ENCODE measurements at places on chromosomes 16 and 17.

DNA sequence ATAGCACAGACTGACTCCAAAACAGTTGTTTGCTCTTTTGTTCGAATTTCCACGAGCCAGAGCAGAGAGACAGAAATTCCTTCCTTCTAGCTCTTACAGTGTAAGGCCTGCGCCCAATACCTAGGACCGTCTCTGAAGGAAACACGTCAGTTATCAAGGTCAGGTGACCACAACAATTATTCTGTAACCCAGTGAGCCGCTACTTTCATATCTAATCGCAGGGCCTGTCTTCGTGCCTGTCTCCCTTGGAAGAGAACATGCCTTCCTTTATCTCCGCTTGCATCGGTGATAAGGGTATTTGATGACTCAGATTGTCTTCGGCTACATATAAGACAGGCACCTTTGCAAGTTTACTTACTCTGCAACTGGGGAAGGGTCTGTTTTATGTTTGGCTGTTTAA is 288.0 kb downstream of the MAF start:
- no peak for DNase-seq

DNA sequence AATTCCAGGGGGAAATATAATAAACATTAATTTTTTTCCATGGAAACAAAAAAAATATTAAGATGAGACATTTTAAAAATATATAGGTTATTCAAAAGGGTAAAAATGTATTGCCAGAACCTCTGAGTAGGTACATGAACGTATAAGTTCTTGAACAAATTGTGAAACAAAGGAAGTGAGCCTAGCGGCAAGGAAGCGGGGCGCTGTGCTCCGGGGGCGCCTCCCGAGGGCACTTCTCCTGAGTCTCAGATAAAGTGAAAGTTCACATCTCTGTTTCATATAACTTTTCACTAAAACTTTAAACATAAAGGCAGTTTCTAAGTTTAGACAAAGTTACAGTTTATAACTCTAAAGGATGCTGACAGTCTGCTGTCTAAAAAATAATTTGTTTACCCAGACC is 52.3 kb downstream of the TNRC6C start:
- DNase-seq, result no peak

DNA sequence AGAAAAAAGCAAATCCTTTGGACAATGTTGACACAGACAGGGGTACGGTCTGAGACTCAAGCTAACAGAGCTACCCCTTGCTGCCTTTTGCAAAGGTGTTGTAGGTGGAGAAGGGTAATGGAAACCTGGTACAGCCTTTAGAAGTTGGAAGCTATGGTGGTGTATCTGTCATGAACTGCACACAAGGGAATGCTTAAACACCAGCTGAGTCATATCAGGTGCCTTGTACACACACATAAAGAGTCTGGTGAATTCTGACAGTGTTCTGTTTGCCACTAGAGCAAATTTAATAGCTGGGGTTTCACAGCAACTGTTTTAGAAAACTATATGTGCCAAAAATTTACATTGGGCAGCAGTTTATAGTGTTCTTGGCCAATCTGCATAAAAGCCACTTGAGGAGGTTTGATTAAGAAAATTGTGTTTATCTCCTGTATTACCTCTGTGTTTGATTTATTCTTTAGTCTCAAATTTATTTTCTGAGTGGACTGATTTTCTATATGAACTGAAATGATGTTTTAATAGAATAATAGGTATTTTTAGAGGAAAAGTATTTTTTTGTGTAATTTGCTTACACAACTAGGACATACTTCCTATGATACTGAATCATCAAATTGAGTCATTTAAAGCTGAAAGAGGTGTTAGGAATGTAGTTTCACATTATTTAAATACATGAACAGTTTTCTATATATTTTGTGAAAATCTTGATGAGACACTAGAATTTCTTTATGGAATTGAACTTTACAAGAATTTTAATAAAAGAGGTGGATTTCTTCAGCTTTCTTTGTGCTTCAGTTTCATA is 136.9 kb downstream of the MAP2K6 start:
- DNase-seq, result no peak

DNA sequence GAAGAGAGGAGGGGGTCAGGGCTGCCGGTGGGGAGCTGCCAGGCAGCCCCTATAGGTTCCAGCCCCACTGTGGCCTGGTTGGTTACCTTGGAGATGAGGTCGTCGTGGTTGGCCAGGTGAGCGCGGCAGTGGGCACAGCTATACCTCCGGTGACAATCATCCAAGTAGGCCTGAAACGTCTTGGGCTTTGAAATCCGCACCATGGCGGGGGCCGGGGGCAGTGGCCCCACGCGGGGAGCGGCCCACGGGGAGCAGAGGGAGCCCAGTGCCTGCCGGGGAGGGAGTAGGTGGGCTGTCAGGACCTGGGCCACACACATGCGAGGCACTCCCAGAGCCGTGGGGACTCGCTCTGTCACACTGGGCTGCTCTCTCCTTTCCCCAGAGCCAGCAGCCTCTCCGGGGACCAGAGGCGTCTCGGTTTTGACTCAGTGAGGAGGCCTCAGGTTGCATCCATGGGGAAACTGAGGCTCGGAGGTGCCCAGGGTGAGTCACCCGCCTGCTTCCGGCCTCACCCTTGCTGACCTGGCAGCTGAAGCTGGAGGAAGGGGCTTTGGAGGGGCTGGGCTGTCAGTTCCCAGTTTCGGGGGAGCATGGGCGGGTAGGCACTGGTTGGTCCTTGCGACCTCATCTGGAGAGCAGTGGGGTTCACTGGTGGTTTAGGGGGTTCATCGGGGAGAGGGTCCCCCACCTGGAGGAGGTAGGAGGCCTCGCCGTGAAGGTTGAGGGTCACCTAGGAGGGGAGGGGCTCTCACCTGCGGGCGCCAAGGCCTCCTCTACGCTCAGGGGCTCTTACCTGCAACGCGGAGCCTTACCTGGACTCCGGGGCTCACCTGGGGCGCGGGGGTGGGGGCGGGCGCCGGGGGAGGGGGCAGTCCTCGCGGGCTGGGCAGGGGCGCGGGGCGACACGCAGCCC is 591 bp downstream of the YPEL3 start:
- no peak for DNase-seq

DNA sequence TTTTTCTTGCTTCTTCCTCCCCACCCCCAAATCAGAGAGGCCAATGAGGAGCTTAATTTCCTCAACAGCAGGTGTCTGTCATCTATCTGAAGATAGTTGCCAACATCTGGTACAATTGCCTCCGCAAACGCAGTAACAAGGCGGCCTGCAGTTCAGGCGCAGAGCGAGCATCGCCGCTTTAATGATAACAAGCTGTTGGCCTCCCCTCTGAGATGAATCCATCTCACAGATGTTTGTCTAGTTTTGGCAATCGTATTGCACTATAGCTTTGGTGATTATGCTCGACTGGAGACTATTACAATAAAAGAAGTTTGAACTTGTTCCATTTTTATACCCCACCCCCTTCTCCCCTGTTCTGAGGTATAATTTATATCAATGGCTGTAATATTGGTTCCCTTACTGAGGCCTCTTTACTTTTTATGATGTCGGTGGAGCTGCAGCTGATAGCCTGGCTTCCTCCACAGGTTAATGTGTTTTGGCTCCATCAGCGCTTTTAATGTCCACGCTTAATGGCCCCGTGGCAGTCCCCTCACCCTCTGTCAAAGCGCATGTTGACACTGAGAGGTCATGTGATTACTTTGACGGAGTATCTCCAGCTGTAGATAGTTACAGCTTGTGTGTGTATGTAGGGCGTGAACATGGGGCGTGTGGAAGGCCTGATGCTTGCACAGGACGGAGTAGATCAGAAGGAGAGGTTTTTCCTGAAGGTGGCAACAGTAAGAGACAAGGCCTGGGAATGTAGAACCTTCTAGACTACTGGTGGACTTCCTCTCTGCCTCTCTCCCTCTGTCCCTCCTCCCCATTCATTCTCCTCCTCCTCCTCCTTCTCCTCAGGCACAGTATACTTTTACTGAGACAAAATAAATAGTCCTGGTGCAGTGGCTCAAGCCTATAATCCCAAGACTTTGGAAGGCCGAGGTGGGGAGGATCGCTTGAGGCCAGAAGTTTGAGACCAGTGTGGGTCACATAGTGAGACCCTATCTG is 164.7 kb downstream of the MSI2 start:
- no peak for DNase-seq

GRCh38 chr16:87064731-87065445 is 252.3 kb downstream of the C16orf95 start:
- no peak for DNase-seq

- no peak for DNase-seq
These were observed 2.7 kb upstream of the CES1 start for GRCh38 chr16:55835581-55835980.

DNA sequence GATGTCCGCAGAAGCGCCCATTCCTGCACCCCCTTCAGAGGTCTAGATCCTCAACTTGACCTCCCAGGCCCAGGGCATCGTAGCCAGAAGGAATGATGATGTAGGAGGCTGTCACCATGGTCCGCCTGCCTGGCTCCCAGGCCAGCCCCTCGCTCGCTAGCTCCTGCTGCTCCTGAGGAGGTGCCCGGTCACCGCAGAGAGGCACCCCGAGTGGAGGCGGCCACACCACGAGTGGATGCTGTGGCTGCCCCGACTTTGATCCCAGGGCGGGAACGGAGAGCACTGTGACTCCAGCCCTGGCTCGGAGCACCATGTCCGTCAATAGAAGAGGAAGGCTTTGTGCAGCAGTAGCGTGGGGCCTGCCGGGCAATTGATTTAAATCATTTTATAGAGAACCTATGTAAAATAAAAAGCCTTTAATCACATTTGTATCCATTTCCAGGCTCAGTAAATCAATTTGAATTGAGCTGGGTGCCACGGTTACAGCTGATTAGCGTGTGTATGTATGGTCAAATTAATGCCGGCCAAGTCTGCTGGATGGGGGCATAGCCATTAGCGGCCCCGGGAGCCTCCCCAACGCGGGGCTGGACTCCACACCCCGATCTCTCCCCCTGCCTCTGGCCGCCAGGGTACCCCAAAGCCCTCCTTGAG is 122.6 kb upstream of the GSE1 start:
- no peak for DNase-seq

Data from substantia nigra (tissue), 51 donors.